OCI-LY7 (cell line): ENCODE measurements at places on chromosomes 12 and 14. TPM values are rescaled to one million over a fixed set of nuclear protein-coding genes. Genes with fewer than 3 reads are reported as not detected.

The KLHDC1 gene
- 0.37 TPM in 1 of 2 replicates, not detected in the other for total RNA-seq

The KCNH3 gene
- 0.57 TPM in 1 of 2 replicates, not detected in the other for total RNA-seq

The CD163 gene
- not detected in 2 replicates for total RNA-seq

DNA sequence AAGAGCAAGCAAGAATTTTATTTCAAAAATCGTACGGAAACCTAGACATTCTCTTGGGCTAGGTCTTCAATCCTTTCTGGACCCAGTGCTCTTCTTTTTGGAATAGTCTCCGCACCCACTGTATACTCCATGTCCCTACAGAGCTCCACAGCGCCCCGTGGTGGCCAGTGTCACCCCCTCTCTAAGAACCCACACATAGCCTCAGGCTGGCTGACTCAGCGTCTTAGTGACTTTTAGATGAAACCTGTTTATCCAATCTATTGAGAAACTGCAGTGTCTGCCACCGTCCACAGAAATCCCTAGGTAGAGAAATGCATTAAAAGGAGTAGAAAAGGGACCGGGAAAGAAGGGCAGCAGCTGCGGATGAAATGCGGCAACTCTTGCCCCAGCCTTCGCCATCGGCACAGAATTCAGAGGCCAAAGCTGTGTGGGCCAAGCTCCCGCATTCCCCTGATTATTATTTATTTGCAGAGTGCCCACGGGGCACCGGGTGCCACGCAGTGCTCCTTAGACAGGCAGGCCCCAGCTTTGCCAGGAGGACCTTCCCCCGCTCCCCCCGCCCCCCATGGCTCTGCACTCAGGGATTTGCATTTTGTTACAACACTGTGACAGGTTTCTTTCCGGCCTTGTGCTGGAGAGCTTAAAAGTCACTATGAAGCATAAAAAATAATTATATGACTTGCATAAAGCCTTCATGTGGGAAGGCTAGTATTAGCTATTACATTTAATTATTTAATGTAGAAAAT, 170.1 kb upstream of the FKBP4 start:
- peak; percentile 29 for DNase-seq

DNA sequence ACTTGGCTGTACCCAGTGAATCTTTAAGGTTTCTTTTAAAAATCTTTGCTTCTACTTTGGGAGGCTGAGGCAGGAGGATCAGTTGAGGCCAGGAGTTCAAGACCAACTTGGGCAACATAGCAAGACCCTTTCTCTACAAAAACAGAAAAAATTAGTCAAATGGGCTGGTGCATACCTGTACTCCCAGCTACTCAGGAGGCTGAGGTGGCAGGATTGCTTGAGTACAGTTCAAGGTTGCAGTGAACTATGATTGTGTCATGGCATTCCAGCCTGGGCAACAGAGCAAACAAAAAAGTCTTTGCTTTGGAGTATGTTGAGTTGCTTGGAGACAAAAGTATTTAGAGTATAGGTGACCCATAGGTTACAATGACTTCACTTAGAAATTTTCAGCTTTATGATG, 6.2 kb upstream of the DDX55 start:
- DNase-seq: no peak

DNA sequence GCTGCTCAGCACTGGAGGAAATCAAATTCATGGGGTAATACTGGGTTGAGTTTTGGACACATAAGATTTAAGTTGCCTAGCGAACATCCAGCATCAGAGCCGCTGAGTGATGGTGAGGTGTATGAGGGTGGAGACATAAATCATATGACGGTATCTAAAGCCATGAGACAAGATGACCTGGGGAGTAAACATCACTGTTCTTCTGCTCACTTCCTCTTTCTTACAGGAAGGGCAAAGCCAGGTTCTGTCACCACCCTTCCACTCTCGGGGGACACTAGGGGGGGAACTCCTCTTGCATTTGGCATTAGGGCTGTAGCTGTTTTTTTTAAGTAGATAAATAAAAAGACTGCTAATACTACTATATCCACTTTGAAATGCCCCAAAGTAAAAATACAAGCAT, 24.0 kb downstream of the PRDM4 start:
- peak; percentile 86 for DNase-seq

- DNase-seq: no peak
Measured at GRCh38 chr12:127008755-127009403, 1258.1 kb upstream of the TMEM132C start.

The NEUROD4 gene
- total RNA-seq: not detected in 2 replicates

GRCh38 chr14:70558356-70558755, 23.6 kb upstream of the ADAM20 start:
- DNase-seq: no peak

- DNase-seq: peak; percentile 13
Measured at GRCh38 chr12:28172434-28173030, 17.7 kb upstream of the CCDC91 start.

- no peak for DNase-seq
Measured at GRCh38 chr14:36663404-36664321, 2.0 kb downstream of the PAX9 start.

The LRRC43 gene
- total RNA-seq: not detected in 2 replicates
